ENCODE measurements at places on chromosomes 1 and 21.

DNA sequence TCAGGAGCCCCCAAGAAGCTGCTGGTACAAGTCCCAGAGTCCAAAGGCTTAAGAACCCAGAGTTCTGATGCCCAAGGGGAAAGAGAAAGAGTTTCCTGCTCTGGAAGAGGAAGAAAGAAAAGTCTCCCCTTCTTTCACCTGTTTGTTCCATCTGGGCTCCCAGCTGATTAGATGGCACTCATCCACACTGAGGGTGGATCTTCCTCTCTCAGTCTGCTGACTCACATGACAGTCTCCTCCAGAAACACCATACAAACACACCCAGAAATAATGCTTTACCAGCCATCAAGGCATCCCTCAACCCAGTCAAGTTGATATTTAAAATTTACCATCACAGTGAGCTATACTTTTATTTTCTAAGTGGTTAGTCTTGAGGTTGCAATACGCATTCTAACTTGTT, 257.9 kb downstream of the PAPPA2 start:
- DNase-seq, result no peak

GRCh38 chr21:43306911-43307676, 119.8 kb downstream of the SIK1 start:
- DNase-seq, result peak; percentile 96

- DNase-seq, result no peak
These were observed 89.2 kb upstream of the GRIK3 start for GRCh38 chr1:37123276-37124115.

DNA sequence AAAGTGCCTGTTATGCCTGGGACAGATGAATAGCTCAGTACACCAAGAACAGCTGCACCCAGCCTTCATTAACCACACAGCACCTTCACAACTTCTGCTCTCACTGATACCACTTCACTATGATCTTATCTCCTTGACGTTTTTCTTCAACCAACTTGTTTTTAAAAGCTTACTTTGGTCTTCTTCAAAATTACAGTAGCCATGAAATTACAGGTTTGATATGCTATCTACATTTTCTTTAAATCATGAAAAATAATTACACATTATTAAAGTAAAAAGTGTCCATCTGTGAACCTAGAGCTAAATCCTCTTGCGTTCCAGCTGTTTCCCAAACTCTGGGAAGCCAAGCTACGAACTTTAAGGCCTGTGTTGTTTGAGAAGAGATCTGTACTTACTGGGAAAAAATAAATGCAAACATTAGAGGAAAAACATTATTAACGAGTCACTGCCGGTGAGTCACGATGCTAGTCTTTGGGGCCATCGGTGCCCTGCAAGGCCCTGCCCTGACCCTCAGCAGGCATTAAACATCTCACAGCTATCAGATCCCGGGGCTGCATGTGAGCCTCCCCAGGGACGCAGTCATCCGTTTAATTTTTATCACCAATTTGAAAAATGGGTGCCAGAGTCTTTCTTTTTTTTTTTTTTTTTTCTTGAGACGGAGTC, 56.3 kb upstream of the GPR153 start:
- DNase-seq, result no peak

DNA sequence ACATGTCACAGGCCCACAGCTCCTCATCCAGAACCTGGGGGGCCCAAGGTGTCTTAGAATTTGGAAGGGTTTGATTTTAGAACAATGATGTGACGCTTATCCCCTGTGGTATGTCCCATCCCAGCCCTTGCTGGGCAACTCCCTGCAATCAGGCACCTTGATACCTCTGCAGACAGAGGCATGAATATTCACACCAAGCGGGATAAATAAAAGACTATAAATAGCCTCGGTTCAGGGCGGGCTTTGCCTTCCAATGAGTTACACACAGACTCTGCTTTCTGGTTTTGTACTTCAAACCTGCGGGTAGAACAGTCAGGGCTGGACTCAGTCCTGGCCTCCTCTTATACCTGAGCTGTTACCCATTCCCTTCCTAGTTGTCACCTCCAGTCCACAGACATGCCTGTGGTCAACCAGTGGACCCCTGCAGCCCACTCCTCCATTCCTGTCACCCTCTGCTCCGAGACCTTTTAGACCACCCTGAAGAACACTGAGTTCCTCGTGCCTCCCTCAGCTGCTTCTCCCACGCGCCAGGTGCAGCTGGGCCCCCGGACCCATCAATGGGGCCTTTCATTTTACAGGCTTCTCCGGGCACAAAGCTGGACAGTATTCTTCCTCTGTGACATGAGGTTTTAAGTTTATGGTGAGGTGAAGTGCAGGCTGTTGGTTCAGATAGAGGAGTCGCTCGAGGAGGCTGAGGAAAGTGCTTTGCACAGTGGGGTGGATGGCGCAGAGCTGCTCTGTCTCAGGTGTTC, 120.1 kb upstream of the TNR start:
- no peak for DNase-seq

Data from SHP77 treated with DMSO at 0.1 percent for 48 hours (cell line).